ENCODE measurements at places on chromosomes 3 and 15. TPM values are rescaled to one million over a fixed set of nuclear protein-coding genes. Genes with fewer than 3 reads are reported as not detected.

LIPH gene
- not detected for total RNA-seq

SAMD7 gene
- total RNA-seq = not detected

MEIS2 gene
- total RNA-seq = 0.07 TPM

CHL1 gene
- not detected for total RNA-seq

DNA sequence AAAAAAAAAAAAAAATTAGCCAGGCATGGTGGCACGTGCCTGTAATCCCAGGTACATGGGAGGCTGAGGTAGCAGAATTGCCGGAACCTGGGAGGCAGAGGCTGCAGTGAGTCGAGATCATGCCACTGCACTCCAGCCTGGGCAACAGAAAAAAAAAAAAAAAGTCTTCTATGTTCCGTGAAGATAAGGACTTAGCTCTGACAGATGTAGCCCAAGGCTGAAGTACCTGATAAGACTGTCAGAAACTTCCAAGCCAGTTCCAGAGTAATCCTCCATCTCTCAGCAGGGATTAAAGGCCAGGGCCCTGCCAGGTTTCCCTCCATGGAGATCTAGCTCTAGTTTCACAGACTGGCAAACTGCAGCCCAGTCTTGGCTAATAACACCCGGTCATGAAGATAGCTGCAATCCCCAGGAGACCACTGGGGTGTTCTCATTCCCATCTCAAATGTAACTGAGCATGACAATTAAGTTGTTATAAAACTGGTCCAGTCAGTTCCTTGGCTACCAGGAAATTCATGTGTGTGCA, 8.5 kb downstream of the CDCP1 start:
- no peak for DNase-seq

All from activated CD8-positive, alpha-beta memory T cell treated with anti-CD3 and anti-CD28 coated beads, Interleukin-2, amount 10 ng/mL, durations not matched to agents 7 days and 5 days (primary cell).